Coronary artery (tissue), 2 donors: ENCODE measurements at places on chromosomes 5 and 9.

DNA sequence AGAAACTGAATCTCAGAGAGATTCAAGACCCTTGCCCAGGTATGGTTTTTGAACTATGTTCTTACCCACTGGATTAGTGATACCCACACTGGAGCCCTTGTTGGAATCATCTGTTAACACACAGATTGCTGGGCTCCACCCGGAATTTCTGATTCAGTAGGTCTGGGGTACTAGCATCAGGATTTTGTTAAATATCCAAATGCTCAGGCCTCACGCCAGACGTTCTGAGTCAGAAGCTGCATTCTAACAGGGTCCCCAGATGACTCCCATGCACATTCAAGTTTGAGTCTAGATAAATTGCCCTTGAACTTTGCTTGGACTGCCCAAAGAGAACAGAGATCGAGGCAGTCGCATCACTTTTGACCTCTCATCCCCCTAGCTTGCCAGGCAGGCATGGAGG lies 182.0 kb upstream of the WWC1 start:
- no peak for DNase-seq

DNA sequence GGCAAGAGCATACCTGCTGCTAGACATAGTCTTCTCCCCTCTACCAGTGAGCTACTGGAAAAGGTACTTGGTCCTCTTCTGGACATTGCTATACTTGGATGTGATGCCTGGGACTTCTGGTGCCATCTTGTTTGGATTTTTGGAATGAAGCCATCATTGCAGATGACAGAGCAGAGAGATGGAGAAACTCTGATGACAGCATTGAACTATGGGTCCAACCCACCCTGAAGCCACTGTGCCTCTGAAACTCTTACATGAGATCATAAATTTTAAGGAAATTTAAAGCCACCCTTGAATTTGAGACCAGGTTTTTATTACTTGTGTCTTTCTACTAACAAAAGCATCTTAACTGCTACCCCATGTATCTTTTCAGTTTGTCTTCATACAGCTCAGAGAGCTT lies 151.1 kb upstream of the SMIM23 start:
- no peak for DNase-seq

- DNase-seq, result no peak
Measured at GRCh38 chr9:94799578-94800264, 73.2 kb downstream of the AOPEP start.

- DNase-seq, result peak; percentile 78
Measured at GRCh38 chr5:120464627-120465435, 731 bp downstream of the PRR16 start.

DNA sequence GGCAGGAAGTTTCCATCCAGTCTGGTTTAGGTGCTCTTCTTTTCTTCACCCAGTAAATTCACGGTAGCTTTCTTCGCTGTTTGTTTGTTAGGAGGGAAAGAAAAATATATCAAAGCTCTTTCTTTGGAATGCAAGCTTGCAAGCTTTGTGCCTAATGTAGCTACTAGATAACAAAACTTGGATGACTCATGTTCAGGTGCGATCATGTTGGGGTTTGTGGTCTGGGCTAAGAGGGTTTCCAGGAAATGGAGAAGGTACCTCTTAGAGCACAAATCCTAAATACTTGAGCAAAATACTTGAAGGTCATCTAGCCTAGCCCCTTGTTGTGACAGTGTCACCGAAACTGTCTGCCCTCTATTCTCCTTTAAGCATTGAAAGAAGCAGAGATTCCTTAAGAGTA lies 17.7 kb downstream of the SRP19 start:
- no peak for DNase-seq

DNA sequence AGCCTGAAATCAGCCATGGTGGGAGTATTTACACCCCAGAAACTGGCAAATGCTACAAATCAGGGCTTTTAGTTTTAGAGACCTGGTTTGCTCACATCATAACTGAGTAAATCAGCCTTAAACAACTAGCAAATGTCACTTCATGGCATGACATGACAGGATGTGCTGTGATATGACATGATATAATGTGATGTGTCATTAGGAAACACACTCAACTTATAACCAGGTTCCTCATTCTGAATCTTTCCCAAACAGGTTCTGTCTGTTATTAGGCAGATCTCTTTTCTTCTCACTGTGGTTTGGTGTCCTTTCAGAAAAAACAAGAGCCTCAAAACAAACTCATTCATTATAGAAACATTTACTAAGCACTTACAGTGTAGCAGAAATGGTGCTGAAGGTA lies 90.5 kb downstream of the ADAMTS12 start:
- DNase-seq, result no peak

DNA sequence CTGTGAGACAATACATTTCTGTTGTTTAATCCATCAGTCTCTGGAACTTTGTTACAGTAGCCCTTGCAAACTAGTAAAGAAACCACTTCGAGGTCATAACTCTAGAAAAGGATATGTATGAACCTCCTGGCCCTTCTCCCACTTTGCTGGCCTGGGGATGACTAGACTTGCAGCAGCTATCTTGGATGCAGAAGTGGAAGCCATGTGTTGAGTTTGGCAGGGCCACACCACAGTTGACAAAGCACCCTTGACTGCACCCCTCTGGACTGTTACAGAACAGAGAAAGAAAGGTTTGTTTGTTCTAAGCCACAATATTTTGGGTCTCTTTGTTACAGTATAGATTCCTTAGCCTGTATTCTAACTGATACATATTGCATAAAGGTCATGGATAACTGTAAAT lies 183.2 kb upstream of the TAS2R1 start:
- DNase-seq, result no peak

GRCh38 chr5:95631255-95631958 lies 11.5 kb downstream of the GPR150 start:
- no peak for DNase-seq

- DNase-seq, result no peak
Measured at GRCh38 chr9:88310310-88310980, 77.8 kb upstream of the SPIN1 start.

DNA sequence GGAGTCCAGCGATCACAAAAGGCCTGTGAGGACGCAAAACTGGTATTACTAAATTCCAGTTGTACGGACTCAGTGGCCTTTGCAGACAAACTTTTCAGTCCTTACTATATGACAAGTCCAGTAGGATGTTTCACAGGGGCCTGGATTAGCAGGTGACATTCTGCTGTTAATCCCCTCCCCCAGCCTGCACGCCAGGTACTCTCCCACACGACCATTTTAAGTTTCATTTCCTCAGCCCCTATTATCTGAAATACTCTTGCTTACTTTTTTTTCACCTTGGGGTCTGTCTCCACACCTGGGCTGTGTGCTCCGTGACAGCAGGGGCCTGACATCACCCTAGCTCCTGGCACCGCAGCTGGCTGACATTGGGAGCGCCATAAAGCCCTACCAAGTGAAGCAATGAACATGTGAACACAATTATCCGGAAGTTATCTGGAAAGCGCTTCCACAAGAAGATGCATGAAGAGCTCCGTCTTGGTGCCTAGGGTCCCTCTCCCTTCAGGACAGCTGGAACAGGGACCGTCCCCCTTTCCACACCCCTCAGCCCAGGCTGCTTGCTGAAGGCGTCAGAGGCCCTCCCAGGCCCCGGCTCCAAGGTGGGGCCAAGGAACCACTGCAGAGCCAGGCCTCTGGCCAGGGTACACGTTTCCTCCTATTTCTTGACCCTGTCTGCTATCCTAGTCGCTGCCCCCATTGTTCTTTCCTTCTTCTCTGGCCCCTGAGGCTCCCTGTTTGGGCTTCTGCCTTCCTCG lies 39.7 kb upstream of the ZNF622 start:
- no peak for DNase-seq

GRCh38 chr5:145991044-145991575 lies 54.7 kb downstream of the SH3RF2 start:
- no peak for DNase-seq
